ENCODE measurements at places on chromosomes 7 and 10.

DNA sequence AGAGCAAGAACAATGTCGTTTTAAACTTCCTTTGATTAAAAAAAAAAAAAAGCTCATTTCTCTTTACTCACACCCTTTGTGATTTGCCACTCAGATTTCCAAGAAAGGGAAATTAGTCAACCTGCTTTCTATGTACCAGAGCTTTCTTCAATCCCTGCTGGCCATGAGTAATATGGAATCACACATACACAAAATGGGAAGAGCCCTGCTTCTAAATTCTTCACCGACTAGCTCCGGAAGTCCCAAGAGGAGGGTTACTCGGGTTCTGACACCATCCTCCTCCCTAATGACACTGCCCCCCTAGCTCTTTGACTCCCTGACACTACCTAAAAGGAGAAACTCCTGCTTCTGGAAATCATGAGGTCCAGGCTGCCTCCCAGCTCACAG, 81.8 kb upstream of the SFMBT2 start:
- no peak for DNase-seq

GRCh38 chr7:113373863-113374262, 255.5 kb upstream of the SMIM30 start:
- no peak for DNase-seq

DNA sequence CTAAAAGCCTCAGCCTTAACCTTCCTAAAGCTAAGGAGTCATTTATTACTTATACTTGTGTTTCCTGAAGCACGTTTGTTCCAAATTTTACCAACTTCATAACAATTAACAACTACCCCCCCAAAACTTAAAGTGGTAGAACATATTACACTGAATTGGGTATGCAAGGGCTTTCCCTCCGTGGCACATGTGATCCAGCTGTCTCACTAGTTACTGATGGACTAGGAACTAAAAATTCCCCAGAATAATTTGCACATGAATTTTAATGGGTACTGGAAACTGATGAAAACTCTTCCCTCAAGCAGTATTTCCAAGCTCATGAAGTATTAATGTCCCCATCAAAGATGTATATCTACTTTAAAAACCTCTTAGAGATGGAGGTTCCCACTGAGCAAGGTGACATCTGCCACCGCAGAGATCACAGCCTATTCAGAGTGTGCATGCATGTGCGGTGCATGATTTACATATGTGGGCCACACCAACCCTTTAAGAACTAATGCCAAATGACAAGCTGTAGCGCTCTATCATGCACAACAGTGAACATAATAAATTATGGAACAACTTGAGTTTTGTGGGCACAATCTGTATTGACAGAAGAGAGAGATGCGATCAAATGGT, 139.9 kb upstream of the ADCY1 start:
- no peak for DNase-seq

DNA sequence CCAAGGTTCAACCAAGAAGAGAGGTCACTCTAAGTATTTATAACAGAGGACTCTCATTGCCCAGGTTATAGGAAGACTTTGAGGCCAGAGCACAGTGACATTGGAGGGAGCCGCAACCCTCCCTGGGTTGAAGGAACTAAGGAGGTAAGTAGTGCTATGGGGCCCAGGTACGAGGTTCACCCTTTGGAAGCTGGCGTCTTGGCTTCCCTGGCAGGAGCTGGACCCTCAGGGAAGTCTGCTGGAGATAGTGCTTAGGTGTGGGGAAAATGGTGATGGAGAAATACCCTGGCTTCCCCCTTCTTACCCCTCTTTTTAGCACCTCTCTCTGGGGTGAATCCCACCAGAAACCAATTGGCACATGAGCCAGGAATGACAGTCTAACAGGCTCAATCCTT, 317.9 kb upstream of the ZNF32 start:
- no peak for DNase-seq

- DNase-seq = no peak
These were observed 323.3 kb upstream of the ZMIZ1 start for GRCh38 chr10:78745441-78745840.

GRCh38 chr10:34814913-34815184, 247 bp downstream of the PARD3 start:
- DNase-seq = no peak

GRCh38 chr7:155298288-155298833, 683 bp downstream of the INSIG1 start:
- no peak for DNase-seq

- no peak for DNase-seq
These were observed 2.8 kb downstream of the FAM180A start for GRCh38 chr7:135745703-135746312.

DNA sequence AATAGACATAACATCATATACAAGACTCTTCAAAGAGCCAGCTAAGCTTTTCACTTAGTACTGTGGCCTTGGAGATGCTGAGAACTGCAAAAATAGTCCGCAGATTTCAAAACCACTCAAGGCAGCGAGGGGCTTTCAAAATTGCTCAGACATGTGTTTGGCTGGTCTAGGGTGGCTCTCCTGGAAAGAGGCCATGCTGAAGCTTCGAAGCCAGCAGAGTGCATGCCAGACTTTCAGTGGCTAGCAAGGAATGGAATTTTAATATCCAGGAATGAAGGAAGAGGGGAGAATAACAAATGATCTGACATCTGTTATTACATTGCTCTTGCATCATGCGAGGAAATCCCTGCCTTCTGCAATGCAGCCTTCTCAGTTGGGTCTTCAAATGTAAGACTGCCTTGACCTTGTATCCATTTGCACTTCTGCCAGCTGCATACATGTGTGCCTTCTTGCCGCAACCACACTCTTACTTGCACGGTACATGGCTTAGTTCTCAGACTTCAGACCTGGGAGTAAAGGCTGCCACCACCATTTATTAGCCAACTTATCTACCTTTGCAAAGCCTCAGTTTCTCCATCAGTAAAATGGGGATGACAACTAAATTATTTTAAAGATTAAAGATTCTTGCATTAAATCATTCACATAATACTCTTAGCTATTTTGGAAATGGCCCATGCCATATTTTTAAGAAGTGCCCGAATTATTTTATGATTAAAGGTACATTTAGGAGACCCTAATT, 55.9 kb downstream of the ITIH5 start:
- DNase-seq = no peak

- no peak for DNase-seq
These were observed 50.5 kb downstream of the STRA8 start for GRCh38 chr7:135283959-135284638.

GRCh38 chr10:49220031-49220430, 31.8 kb upstream of the TMEM273 start:
- no peak for DNase-seq

DNA sequence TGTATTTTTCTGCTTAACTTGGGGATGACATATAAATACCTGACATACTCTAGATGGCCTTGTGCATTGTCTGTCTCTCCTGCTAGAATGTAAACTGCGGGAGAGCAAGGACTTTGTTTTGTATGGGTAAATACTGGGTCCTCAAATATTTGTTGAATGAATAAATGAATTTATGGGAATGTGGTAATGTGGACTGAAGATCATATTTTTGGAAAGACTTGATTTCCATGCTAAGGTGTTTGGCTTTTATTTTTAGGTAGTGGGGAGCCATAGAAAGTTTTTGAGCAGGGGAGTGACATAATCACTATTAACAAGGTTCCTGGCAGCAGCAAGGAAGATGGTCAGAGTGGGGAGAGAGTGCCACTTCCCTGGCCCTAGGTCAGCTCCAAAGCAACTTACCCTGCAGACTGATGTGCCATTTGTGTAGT, 27.0 kb downstream of the UBTD1 start:
- DNase-seq = no peak

DNA sequence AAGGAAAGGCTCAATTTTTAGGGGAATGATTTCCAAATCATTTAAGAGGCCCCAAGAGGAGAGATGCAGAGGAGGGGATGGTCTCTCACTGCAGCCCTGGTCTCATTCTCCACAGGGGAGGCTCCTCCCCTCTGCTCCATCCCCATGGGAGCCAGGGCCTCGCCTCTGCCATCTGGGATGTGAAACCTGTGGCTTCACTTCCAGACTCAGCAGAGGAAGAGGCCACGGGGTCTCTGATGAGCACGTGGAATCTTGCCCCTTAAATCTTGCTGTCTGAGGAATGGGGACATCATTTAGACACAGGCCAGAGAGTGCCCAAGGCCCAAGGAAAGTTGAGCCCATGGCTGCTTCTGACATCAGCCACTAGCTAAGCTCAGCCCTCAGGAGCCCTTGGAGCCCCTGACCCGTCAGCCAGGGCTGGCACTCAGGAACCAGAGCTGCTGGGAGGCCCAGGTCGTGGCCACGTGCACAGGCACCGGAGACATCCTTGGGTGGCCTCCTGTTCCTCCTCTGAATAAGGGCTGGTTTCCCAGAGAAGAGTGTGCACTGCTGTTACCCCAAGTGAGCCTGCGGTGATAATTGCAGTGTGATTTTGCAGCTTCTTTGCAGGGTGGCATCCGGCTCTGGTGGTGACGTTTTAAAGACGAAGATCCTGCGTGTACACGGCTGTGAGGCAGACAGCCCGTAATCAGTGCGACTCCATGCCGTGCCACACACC, 50.5 kb downstream of the VIPR2 start:
- no peak for DNase-seq

- DNase-seq = no peak
These were observed 1.2 kb downstream of the KCNMA1 start for GRCh38 chr10:77636282-77636966.

DNA sequence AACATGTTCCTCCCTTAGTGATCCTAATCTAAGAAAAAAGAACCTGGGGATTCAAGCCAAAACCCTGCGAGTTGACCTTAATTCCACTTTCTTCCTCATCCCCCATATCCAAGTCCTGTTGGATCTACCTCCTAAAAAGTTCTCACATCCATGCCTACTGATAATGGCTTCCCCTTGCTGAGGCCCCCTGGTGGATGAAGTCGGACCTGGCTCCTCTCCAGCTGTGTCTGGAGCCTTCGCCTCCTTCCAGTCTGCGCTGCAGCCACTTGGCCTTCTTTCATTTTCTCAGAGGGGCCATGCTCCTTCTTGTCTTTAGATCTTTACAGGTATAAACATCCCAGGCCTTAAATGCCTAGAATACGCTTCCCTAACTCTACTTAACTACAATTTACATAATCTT, 8.1 kb downstream of the PDE1C start:
- DNase-seq = peak; percentile 91

DNA sequence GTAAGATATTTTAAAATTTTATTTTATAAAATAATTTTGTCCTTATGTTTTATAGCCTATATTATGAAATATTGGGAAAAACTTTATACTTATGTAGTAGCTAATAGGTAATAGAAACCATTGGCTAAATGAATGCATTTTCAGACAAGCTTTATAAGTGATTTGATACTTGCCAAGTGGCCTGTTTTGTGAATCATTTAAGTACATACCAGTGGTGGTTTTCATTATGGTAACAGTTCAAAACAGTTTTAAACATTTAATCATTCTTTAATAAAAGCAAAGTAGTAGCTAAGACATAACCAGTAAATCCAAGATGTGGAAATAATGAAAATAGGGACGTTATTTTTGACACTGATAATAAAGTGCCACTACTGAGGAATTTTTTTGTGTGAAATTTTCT, 182.2 kb downstream of the PHF14 start:
- DNase-seq = no peak

DNA sequence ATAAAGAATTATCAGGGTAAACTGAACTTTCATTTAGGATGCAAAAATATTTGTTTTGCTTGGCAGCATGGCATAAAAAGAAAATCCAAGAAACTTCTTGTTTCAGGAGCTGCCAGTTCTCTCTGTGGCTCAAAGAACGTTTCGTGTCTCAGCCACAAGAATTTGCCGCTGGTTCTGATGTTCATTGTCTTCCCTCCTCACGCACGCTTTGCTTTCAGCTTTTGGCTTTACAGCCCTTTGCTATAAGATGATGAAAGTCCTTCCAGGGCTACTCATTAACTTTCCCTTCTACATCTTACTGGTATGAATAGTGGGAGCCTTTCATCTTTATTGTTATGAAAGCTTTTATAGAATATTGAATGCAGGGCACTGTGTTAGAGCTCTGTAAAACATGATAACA, 124.7 kb downstream of the BICC1 start:
- peak; percentile 59 for DNase-seq

DNA sequence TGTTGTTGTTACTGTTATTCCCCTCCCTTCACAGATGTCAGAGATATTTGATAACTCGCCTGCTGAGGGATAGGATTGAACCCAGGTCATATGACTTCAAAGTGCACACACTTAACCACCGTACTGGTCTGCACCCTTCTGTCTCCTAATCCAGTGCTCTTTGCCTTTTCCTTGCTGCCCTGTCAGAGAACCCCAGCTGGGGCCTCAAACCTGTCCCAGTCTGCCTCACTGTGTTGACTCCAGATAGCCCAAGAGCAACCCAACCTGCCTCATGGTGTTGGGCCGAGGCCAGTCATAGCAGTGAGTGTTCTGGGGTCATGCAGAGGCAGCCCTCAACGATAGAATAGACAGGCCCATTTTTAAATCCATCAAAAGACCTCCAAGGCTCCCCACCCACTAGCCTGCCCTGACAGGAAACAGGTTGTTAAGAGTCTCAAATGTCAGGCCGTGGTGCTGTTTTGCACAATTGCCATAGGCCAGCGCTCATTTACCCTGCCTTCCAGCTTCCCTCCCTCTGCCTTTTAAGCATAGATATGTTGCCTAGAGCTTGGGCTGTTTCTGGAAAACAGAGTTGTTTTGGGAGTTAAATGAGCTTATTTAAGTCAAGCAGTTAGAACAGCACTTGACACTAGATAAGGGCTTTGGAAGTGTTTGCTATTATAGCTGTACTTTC, 37.0 kb upstream of the PDCD4 start:
- no peak for DNase-seq

DNA sequence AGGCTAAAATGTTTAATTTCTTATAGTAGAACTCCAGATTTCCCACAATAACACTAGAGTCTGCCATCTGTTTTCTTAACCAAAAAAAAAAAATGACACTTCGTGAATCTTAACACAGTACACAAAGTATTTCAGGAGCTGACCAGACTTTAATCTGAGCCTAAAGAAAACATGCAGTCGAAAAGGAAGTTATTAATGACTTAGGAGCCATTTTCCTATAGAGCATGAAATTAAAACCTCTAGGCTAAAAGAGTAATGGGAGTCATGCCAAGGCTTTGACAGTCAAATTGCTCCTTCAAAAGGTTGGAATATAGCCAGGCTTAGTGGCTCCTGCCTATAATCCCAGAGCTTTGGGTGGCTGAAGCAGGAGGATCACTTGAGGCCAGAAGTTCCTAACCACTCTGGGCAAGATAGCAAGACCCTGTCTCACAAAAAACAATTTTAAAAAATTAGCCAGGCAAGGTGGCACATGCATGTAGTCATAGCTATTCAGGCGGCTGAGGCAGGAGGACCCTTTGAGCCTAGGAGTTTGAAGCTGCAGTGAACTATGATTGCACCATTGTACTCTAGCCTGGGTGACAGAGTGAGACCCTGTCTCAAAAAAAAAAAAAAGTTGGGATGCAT, 13.6 kb downstream of the MICU1 start:
- no peak for DNase-seq

DNA sequence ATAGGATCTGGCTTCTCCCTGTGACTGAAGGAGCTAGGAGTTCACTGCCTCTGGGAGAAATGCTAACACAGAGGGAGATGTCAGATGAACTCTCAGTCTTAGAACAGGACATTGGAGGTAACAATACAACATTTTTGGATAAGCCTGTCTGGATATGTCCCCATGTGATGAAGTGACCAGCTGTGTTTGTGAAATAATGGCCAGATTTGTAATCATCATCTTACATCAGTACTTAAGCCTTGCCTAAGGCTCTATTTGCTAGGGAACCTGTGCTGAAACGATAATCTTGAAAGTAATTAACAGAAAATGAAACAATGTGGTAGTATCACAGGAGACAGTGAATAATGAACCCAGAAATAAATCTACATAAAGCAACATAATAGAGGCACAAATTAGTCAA, 56.2 kb downstream of the CRPPA start:
- no peak for DNase-seq

GRCh38 chr7:81029511-81029910, 110.7 kb upstream of the SEMA3C start:
- no peak for DNase-seq

GRCh38 chr7:13188236-13188805, 500.9 kb downstream of the ARL4A start:
- DNase-seq = peak; percentile 33

Data from Calu3 (cell line).